Stimulated activated CD8-positive, alpha-beta memory T cell treated with anti-CD3 and anti-CD28 coated beads, Interleukin-4, amount 100 ng/mL, for 4 hours (primary cell): ENCODE measurements at places on chromosomes 11 and 22.

- no peak for DNase-seq
Measured at GRCh38 chr11:37755521-37755920, 1157.5 kb upstream of the RAG2 start.

GRCh38 chr11:65987336-65987735, 14.6 kb downstream of the EIF1AD start:
- DNase-seq, result no peak

- DNase-seq, result no peak
Measured at GRCh38 chr11:117717485-117718314, 79.3 kb downstream of the DSCAML1 start.

GRCh38 chr22:40534379-40535188, 101.9 kb downstream of the MRTFA start:
- DNase-seq, result no peak

GRCh38 chr11:1863352-1864216, 10.7 kb downstream of the LSP1 start:
- DNase-seq, result no peak

- DNase-seq, result no peak
Measured at GRCh38 chr11:10390375-10390774, 64.7 kb upstream of the AMPD3 start.

DNA sequence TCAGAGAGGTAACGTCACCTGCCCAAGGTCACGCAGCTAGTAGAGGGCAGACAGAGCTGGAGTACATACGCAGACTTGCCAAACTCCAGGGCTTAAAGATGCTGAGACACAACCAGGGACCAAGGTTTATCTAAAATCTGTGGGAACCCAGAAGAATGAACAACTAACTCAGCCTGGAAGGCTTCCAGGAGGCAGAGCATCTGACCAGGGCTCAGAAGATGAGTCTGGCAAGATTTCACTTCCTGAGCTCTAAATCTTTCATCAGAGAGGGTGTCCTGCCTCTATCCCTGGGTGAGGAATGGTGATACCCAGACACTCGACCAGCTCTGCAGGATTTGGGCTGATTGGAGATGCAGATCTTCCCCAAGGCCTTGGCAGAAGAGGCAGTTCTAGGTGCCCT, 9.1 kb downstream of the GAL3ST1 start:
- no peak for DNase-seq

GRCh38 chr22:42938976-42939375, 76.0 kb downstream of the PACSIN2 start:
- DNase-seq, result no peak

DNA sequence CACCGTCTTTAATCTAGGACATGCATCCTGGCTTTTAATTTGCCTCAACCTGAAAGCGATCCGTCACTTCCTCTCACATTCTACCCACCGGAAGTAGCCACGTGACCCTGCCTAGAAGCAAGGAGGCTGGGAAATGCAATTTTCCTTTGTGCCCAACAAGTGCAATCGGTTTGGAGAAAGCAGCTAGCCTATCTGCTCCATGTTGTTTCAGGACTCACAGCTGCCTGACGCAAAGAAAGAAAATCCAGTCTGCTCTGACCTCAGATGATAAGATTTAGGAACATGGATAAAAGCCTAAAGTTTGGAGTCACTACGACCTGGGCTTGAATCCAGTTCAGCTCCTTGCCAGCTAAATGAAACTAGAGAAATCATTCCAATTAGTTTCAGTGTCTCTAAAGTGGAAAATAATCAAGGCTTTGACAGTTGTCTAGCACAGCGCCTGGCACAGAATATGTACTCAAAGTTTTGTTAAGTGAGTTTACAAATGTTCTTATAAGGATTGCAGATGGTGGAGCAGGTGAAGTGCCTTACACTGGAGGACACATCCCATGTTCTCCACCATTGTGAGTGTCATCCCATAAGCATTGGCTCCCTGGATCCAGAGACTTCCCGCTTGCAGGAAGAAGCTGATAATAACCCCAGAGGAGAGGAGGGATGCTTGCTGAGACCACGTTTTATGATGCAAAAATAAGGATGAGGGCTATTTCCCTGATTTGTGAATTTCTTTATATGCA, 553.7 kb downstream of the MN1 start:
- DNase-seq, result no peak

- no peak for DNase-seq
Measured at GRCh38 chr22:39294571-39295468, 24.6 kb downstream of the RPL3 start.

DNA sequence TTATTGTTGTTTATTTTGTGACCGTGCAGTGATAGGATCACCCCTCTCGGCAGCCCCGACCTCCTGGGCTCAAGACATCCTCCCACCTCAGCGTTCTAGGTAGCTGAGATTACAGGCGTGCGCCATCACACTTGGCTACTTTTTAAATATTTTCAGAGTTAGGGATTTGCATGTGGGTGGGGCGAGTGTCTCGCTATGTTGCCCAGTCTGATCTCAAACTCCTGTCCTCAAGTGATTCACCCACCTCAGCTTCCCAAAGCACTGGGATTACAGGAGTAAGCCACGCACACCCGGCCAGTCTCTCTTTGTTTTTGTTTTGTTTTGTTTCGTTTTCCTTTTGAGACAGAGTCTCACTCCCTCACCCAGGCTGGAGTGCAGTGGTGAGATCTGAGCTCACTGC, 1.2 kb upstream of the INTS5 start:
- no peak for DNase-seq

GRCh38 chr22:31932863-31933262, 11.5 kb upstream of the YWHAH start:
- DNase-seq, result no peak

GRCh38 chr11:74020539-74020938, 11.7 kb upstream of the UCP3 start:
- DNase-seq, result no peak

DNA sequence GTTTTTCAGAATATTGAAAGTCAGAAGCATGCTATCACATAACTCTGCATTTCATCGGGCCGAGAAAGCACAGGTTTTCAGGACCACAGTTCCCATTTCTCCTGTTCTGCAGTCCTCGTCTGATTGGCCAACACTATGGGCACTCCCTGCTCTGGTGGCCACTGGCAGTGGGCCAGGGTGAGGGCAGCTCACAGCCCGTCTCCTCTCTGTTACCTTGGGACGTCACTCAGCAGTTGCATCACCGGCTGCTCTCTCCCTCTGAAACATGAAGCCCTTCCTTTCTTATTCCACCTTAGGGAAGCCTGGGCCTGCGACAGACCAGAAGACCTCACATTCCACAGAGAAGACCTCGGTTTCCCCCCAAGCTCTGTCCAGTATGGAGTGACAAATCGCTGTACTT, 11.4 kb upstream of the MICAL3 start:
- DNase-seq, result no peak

GRCh38 chr11:128205796-128206195, 381.6 kb downstream of the ETS1 start:
- no peak for DNase-seq

DNA sequence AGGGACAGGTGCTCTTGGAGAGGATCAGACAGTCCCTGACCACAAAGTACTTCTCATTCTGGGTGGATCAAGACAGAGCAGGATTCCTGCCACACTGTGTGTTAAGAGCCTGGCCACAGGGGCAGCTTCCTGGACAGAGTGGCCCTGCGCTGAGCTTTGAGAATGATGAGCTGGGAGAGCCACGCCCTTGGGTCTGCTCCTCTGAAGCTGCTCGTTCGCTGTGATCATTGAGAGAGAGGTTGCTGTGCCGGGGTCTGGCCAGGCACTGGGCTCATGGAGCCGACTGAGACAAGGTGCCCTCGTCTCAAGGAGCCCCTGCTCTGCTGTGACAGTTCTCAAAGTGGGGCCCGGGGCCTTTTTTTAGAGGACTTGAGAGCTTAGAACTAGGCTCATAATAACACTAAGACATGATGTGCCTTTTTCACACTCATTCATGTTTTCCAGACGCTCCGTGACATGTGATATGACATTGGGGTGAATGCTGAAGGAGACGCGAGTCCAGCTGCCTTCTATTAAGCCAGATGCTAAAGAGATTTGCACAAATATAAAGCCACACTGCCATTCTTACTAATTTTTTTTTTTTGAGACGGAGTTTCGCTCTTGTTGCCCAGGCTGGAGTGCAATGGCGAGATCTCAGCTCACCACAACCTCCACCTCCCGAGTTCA, 1.6 kb upstream of the MFRP start:
- no peak for DNase-seq

DNA sequence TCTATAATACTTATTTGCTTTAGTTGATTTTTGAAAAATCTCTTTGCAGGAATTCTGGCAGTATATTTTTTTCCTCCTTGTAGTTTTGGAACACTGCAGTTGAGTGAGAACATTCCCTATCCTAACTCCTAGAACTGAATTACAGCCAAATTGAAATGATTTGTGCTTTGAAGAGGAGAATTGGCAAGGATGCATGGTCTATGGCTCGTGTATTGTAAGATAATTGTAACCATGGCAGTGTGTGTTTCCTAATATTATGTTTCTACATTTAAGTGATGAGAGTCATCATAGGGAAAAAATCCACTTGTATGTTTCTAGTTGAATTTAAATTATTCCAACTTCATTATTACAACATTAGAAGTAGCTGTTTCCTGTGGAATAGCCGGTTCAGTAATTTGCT, 80.9 kb upstream of the MYO18B start:
- no peak for DNase-seq

- DNase-seq, result no peak
Measured at GRCh38 chr11:129620237-129621104, 195.2 kb upstream of the TMEM45B start.

DNA sequence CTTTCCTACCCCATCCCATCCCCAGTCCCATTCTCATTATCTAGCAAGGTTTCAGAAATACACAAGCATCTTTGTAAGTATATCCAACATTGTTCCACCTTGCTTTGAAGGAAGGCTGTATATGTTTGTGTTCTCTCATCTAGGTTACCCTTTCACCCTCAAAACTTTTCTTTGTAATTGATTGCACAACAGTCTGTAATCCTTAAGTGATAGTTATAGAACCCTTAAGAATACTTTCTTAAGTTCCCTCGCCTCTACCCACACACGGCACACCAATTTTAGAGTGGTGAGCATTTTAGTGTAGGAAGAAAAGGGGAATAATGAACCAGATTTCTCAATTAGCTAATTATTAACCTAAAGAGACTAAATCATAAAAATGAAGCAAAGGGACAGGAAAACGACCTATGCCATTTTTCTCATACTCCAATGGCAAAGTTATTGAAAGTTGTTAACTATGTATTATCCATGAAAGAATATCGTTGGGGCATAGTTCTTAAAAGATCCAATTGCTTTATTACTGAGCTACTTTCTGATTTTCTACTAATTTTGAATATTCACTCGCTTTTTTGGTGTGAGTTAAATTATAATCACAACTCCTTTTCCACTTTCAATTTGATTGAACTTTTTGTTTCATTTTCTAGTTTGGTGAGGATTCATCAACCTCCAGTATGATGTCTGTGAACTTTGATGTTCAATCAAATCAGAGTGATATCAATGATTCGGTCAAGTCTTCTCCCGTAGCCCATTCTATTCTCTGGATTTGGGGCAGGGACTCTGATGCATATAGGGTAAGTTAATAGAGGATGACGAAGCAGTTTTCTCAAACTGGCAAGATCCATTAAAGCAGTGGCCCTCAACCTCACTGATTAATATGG, 44.9 kb downstream of the TTC17 start:
- no peak for DNase-seq

- no peak for DNase-seq
Measured at GRCh38 chr11:88909500-88909899, 156.3 kb downstream of the GRM5 start.

DNA sequence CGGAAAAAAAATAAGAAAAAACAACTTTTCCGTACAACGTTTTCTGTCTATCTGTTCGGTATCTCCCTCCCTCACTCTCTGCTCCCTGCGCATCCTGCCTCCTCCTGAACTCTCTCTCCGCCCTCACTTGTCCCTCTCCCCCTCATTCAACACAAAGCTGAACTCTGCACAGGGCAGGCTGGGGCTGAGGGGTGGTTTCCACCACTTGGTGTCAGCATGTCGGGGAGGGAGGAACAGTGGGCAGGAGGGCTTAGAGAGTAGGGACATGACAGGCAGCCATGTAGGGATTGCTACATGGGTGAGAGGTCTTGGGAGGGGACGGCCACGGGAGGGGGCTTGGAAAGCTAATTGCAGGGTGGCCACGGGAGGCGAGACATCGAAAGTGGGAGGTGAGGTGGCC, 17.6 kb downstream of the SLC22A12 start:
- DNase-seq, result no peak

- DNase-seq, result no peak
Measured at GRCh38 chr11:133536198-133536597, 3.9 kb upstream of the OPCML start.

DNA sequence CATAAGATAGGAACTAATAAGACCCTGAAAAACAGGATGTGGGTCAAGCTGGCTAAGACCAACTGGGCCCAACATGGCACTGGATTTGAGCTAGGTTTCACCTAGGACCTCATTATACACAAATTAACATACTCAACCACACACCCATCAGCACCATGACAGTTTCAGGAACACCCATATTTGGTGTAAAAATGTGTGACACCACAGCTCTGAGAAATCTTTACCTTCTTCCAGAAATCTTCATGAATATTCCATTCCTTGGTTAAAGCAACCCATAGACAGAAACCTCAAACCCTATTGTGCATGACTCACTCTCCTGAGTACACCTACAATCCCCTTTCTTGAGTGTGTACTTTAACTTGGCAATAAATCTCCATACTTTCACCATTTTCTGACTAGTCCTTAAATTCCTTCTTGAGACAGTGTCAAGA, 378.8 kb downstream of the DYNC2H1 start:
- no peak for DNase-seq

- DNase-seq, result no peak
Measured at GRCh38 chr11:11757909-11758308, 83.9 kb upstream of the USP47 start.

GRCh38 chr11:61972672-61973475, 5.4 kb upstream of the FTH1 start:
- DNase-seq, result no peak

- DNase-seq, result no peak
Measured at GRCh38 chr11:75568616-75569219, 6.7 kb downstream of the SERPINH1 start.

DNA sequence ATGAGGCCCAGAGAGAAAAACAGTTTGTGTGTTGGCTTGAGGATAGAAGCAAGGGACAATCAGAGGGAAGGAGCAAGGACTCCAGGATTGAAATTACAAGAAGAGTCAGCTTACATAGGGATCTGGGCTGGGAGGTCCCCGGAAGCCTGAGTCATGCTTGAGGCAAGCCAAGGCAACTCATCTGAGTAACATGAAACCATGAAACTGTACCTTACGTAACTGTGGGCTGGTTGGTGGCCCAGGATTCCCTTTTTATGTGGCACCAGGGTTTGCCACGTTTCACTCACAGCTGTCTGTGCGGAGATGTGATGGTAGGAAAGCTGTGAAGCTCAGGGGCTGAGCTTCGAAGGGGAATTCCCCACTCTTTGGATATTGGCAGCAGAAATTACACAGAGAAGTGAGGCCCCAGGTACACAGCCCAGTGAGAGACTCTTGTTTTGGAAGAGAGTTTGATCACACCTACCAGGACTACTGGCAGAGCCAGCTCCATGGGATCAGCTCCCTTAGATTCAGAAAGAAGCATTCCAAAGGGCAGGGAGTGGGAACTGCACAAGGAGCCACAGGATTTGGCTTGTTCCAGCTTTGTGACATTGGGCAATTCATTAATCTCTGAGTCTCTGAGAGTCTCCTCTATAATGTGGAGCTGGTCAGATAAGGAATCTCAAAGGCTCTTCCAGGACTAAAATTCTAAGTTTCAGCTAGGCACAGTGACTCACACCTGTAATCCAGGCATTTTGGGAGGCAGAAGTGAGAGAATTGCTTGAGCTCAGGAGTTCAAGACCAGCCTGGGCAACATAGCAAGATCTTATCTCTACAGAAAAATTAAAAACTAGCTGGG, 7.8 kb downstream of the SLC5A1 start:
- DNase-seq, result no peak
